Stimulated activated CD4-positive, alpha-beta T cell treated with anti-CD3 and anti-CD28 coated beads, Interleukin-12 subunit alpha, Interleukin-12 subunit beta, amount 100 ng/mL, for 4 hours (primary cell): ENCODE measurements at places on chromosomes 3 and 15.

DNA sequence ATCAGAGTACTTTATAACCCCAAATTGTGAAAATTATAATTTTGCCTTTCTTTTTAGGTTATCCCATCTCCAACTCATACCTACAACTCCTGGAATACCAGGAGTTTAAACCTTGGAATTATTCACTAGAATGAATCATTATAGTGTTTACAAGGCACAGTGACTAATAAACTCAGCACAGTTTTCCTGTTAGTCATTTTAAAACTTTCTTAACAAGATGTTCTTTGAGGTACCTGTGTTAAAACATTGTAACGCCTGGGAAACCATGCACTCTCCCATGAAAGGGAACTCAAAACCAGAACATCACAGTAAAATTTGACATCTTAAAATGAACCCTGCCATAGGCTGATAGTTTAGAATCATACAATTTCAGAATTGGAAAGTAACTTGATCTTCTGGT lies 132.4 kb upstream of the OSTN start:
- DNase-seq: no peak

DNA sequence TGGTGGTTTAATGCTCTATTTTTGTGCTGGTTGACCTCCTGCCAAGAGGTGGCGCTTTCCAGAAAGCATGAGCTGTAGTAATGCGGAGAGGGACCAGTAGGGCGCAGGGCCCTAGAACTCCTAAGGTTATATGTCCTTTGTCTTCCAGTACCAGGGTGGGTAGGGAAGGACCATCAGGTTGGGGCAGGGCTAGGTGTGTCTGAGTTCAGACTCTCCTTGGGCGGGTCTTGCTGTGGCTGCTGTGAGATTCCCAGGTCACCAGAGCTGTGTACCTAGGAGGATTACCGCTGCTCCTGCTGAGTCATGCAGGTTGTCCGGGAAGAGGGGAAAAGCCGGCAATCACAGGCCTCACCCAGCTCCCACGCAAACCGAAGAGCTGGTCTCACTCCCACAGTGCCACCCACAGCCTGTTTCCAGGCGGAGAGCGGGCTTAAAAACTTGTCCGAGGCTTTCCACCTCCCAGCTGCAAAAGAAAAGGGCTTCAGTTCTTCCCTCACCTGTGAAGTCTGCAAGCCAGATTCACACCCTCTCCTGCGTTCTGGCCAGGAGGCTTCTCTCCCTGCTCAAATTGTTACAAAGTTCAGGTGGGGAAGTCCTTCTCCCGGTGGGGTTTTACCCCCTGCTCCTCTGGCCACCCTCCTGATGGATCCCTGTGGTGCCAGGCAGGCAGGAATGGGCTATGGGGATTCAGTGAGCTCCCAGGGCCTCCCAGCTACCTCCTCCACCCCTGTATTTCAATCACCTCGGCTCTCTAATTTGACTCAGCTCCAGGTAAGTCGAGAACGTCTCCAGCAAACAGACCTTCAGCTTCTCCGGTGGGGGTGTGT lies 37.7 kb upstream of the BCHE start:
- DNase-seq: no peak

DNA sequence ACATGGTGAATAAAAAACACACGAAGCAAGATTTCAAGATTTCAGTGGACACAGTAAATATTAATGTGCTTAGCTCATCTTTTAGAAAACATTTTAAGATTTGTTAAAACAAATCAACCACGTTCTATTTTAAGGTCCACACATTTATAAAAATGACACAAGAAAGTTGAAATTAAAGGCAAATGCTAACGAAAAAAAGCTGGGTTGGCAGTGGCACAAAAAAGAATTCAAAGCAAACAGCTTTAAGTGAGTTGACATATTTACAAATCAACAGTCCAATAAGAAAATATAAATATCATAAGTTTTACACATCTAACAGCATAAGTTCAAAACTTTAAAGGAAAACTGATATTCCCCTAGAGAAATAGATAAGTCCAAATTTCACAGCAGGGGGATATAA lies 430.4 kb upstream of the CCDC54 start:
- DNase-seq: no peak

- DNase-seq: no peak
Observed at GRCh38 chr3:40713795-40714194, 189.0 kb downstream of the ZNF621 start.

- DNase-seq: no peak
Observed at GRCh38 chr3:41029356-41029755, 169.9 kb upstream of the CTNNB1 start.

- DNase-seq: no peak
Observed at GRCh38 chr3:159761848-159762635, 226.6 kb upstream of the IL12A start.

DNA sequence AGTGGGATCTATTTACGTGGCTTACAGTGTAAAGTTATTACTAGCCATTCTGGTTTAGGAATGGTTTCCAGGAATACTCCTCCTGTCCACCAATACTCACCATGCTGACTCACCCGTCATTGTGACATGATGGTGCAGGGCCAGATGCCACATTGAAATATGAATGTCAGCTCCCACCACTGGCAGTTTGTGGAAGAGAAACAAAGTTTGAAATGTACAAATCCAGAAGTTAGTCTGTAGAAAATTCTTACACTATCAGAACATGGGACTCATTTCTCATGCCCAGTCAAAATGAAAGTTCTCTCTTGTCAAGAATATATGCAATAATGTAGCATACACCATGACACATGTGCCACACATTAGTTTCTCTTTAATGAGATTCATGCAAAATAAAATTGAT lies 14.4 kb upstream of the TSPAN3 start:
- DNase-seq: no peak

DNA sequence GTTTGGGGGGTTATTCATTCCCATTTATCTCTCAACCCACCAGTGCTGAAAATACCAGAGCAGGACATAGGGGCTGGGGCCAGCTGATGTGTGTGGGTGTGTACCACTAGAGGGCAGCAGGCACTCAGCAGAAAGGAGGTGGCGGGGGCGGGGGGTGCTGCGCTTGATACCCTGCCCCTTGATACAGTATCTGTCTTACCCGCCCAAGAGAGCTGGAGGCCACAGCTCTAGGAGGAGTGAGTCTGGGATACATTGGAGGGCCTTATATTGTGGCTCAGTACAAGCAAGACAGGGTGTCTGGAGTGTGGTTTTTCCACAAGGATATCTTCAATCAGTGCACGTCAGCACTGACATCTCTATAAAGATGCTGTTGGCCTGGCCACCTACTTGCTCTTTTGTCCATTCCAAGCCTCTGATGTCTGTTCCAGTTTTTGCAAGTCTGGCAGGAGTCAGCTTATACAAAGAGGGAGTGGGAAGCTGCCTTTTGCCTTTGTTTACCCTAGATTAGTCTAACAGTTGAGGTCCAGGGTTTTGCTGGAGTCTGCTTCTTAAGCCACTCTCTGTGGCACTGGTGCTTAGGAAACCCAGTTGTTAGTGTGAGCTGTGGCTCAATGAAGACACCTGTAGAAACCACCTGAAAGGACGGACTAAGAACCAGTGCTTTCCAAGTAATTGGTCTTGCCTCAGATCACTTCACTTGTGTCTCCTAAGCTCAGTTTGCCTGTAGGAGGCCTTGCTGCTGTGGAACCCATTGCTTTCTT lies 1.5 kb upstream of the RBM15B start:
- peak; percentile 42 for DNase-seq

GRCh38 chr15:64133623-64134344 lies 17.7 kb upstream of the SNX22 start:
- DNase-seq: no peak

DNA sequence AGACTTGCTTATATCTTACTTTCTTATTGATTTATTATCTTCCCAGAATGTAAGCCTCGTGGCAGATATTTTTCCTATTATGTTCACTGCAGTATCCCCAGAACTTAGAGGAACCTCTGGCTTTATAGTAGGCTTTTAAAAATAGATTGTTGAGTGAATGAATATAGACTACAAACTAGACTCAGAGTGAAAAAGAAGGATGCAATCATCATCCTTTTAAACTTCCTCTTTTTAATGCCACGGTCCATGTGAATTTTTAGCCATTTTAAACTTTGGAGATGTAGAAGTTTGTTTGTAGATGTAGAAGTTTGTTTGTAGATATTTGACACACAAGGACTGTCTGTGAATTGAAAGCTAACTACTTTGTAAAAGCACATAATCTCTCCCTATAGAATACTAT lies 7.2 kb upstream of the P2RY12 start:
- no peak for DNase-seq

GRCh38 chr3:33057320-33058298 lies 39.3 kb downstream of the GLB1 start:
- no peak for DNase-seq

DNA sequence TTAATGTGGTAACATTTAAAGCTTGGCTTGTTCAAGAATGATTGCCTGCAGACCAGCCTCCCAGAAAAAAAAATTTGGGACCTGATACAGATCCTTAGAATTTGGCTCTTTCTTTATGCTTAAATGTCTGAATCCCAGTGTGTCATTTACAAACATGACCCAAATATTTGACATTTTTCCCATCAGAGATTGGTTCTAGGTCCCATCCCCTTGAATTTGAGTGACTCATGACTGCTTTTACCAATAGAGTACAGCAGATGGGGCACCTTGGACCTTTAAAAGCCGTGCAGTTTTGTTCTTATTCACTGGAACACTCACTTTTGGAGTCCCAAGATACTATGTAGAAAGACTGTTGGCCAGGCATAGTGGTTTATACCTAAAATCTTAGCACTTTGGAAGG lies 231.6 kb downstream of the ZIC1 start:
- DNase-seq: no peak

- no peak for DNase-seq
Observed at GRCh38 chr3:153752405-153753027, 368.7 kb upstream of the ARHGEF26 start.

DNA sequence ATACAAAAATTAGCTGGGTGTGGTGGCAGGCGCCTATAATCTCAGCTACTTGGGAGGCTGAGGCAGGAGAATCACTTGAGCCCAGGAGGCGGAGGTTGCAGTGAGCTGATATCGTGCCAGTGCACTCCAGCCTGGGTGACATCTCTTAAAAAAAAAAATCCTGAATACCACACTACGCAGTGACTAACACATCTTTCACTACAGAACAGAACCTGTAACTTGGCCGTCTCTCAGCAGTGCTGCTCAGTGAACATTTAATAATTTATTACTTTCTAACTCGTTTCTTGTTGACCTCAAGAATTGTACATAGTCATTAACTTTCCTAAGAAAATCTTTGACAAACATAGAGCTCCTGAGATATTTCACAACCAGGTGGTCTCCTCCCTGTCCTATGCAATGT lies 3.8 kb downstream of the GREM1 start:
- no peak for DNase-seq

- no peak for DNase-seq
Observed at GRCh38 chr3:13399603-13400002, 20.5 kb downstream of the NUP210 start.

GRCh38 chr15:82850731-82851130 lies 41.3 kb downstream of the WHAMM start:
- DNase-seq: no peak

DNA sequence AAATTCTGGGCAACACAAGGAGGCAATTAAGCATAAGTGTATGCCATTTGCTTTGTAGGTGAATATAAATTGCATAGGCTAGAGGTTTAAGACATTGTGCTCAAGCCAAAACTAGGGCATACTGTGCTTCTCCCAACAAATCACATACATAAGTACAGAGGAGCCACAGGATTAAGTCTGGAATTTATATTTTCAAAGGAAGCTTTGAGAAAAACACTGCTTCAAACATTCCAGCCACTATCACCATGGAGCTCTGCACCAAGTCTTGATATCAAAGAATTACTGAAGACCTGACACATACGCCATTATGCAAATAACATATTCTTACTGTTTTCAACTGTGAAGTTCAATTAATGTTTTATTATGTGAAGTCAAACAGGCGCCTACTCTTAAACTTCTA lies 119.4 kb upstream of the NPHP3 start:
- DNase-seq: no peak

- DNase-seq: no peak
Observed at GRCh38 chr3:51547274-51547673, 8.8 kb downstream of the RAD54L2 start.

DNA sequence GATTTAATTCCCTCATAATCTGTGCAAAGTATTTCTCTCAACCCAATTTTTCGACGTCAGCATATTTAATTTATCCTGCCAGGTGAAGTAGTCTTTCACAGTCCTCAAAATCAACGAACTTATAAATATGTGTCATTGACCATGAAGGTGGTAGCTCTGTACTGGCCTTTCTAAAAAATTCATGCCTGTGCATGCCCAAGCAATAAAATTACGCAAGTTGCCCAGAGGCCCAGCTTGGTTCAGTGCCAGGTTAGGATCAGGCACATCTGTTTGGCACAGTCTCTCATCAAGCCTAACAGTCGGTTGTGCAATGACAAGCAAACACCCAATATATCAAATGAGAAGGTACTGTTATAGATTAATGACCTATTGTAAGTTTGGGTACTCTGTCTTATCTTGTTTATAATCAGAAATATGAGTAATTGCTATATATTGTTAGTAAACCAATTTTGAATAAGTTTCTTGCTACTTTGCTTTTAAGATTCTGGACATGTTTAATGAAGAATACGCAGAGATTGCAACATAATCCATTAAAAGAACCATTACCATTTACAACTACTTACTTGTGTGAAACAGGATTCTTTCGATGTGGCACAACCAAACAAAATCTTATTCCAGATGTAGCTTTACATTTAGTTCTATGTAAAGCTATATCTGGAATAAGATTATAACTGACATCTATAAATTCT lies 159.0 kb upstream of the IL12A start:
- DNase-seq: no peak

GRCh38 chr3:138434875-138435772 lies 708 bp downstream of the ESYT3 start:
- no peak for DNase-seq

DNA sequence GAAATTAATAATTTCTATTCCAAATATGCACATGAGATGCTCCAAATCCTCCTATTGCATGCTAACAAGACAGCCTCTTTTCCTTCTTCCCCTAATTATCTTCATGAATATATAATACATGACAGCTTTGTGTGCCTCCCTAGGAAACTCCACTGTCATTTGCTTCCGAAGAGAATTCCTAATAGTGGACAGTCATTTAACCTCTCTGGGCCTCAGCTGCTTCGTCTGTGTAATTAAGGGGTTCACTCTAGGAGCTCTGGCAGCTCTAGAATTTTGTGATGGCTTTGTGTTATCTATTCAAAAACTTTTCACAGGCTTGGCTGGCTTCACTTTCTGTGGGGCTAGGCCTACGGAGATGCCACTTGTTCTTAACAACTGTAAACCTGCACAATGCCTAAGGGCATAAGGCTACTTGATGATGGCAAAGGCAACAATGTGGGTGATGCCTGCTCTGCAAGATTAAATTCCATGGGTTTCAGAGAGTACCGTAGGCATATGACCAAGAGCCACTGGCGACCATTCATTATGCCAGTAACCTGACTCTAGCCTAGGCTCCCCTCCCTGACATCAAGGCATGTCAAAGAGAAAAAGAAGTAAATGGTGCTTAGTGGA lies 333.8 kb upstream of the UMPS start:
- DNase-seq: no peak
